Muscle of back (tissue), 13 donors: ENCODE measurements at places on chromosomes 16 and 17. TPM values are rescaled to one million over a fixed set of nuclear protein-coding genes. Genes with fewer than 3 reads are reported as not detected.

- DNase-seq = no peak
Measured at GRCh38 chr16:84568066-84568465, 49.8 kb downstream of the COTL1 start.

Gene ZG16B
- not detected for polyA plus RNA-seq

DNA sequence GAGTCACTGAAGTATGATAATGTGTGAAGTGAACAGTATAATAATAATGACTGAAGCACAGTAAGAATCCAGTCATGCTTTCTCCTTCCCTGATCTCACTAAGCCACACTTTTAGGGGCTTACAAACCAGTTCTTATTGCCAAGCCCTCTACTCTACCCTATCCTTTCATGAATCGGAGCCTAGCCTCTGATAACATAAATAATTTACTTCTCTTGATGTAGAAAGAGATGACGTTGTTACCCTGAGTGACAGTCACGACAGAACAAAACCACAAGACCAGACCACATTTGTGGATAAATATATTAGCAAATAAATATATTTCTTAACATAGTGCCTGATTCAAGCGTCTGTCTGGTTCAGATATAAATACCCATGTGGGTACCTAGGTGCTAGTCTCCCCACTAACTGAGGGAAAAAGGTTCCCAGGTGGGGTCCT, 1.4 kb upstream of the SUPT4H1 start:
- DNase-seq = no peak

- no peak for DNase-seq
Measured at GRCh38 chr16:50859628-50860360, 117.9 kb downstream of the CYLD start.

Gene LYZL6
- polyA plus RNA-seq = not detected

Gene LITAFD
- not detected for polyA plus RNA-seq

DNA sequence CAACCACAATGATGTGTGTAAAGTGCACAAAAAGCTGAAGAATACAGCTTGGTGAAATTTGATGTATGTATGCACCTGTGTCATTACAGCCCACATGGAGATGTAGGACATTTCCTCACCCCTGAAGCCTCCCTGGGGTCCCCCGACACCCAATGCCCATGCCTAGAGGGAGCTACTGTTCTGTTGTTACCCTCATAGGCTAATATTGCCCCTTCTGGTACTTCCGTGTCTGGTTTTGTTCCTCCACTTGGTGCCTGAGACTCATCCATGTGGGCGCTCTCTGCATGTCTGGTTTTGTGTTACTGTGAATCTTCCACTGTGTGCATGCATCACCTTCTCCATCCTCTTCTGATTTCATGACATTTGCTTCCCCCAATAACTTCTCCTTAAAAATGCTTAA, 18.6 kb downstream of the TNFRSF13B start:
- DNase-seq = no peak

Gene TUBD1
- 6.7 TPM for polyA plus RNA-seq
